H9 (cell line): ENCODE measurements at places on chromosomes 5 and 9. TPM values are rescaled to one million over a fixed set of nuclear protein-coding genes. Genes with fewer than 3 reads are reported as not detected.
A peak's percentile ranks its signal among the peaks of the same experiment; 100 is the strongest.

DNA sequence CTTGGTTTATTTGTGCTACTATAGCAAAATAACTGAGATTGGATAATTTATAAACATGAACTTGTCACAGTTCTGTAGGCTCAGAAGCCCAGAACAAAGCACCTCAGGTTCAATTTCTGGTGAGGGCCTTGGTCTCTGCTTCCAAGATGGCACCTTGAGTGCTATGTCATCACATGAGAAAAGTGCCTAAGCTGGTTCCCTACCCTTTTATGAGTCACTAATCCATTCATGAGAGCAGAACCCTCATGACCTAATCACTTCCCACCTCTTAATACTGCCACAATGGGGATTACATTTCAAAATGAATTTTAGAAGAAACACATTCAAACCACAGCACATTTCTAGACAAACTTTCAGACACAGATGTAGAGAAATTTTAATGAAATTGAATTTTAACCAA lies 98.2 kb upstream of the PRSS3 start:
- no peak overlapping the region for H3K4me3 ChIP-seq
- DNase-seq: no peak
- no peak overlapping the region for H3K27ac ChIP-seq
- no peaks in the 10 kb centered on the region; the same call in 1 of the 2 replicates for H3K4me1 ChIP-seq
- no peaks in the 10 kb centered on the region for H3K27me3 ChIP-seq

DNA sequence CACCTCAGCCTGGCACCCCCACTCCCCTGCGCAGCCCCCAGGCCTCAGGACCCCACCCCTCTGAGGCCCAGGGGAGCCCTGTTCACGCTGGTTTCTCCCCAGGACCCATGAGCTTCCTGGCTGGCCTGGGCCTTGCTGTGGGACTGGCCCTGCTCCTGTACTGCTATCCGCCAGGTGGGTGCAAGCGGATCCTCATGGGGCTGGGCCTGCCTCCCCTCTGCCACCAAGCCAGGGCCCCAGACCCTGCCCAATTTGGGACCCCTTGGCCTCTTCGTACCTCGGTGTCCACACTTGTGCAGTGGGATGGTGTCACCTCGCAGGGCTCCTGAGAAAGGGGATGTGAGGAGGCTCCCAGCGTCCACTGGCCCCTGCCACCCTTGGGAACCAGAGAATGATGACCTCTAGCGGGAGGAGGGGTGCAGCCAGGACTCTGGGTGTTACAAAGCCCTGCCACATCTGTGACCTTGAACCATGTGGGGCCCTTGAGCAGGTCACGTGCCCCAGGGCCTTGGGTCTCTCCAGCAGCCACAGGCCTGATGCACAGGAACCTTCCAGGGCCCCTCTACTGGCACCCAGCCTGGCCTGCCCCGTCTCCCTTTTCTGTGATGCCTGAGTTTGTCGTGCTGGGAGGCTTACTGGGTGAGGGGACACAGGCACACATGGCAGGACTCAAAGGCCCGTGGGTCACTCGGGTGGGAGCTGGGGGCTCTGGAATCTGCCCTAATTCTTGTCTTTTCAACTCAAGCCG lies 16.3 kb downstream of the CARD19 start:
- DNase-seq: no peak
- no peaks in the 10 kb centered on the region for H3K4me1 ChIP-seq
- H3K27ac ChIP-seq: no peak overlapping the region
- no peaks in the 10 kb centered on the region for H3K27me3 ChIP-seq

The PAEP gene
- total RNA-seq: not detected in 2 replicates

The IL9 gene
- total RNA-seq: not detected in 2 replicates

The SLC36A3 gene
- total RNA-seq: not detected in 2 replicates

GRCh38 chr5:33401482-33402390 lies 39.0 kb upstream of the TARS1 start:
- no peak for DNase-seq
- H3K4me3 ChIP-seq: no peak overlapping the region
- no peaks in the 10 kb centered on the region for H3K36me3 ChIP-seq

- no peaks in the 10 kb centered on the region for H3K36me3 ChIP-seq
- H3K4me3 ChIP-seq: no peak overlapping the region
- H3K4me1 ChIP-seq: no peaks in the 10 kb centered on the region
Measured at GRCh38 chr9:11235061-11235460, 622.3 kb upstream of the PTPRD start.

The BTNL9 gene
- total RNA-seq: 0.88 and 0.96 TPM in 2 replicates

The CORO2A gene
- total RNA-seq: 15.5 and 15.8 TPM in 2 replicates

The SPINK13 gene
- total RNA-seq: not detected in 2 replicates

The GLRA1 gene
- not detected in 2 replicates for total RNA-seq

- H3K27ac ChIP-seq: no peak overlapping the region
- no peak overlapping the region for H3K4me3 ChIP-seq
- no peaks in the 10 kb centered on the region for H3K36me3 ChIP-seq
- no peaks in the 10 kb centered on the region for H3K4me1 ChIP-seq
- no peak for DNase-seq
Measured at GRCh38 chr5:169886033-169886432, 94.3 kb downstream of the INSYN2B start.

The CTSV gene
- total RNA-seq: 82.2 and 85.5 TPM in 2 replicates

The TEK gene
- total RNA-seq: 1.6 and 1.8 TPM in 2 replicates

DNA sequence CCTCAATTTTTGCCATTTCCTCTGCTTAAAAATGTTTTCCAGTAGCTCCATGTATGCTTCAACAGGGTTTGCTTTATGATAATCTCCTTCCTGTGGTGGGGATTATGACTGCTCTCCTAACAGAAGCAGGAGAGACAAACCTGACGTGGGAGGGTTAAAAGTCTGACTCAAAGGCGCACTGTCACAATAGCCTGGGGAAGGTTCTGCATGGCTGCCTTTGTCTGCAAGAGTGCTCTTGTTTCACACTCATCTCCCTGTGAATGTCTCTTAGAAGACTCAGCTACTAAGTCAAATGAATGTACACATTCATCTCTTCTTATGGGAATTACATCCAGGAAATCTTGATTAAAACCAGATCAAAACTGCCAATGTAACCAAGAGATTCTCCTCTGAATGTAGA lies 90.9 kb upstream of the MTAP start:
- no peak overlapping the region for H3K4me3 ChIP-seq
- H3K4me1 ChIP-seq: no peaks in the 10 kb centered on the region
- DNase-seq: peak; percentile 30
- no peak overlapping the region for H3K27ac ChIP-seq

- DNase-seq: peak; percentile 85
- 0 out of 2 replicates have a peak, but pooled peaks cover 4% of the 10 kb centered on the region for H3K4me1 ChIP-seq
- H3K27me3 ChIP-seq: no peaks in the 10 kb centered on the region
- peak within 1 kb of the TSS; percentile 96 for H3K4me3 ChIP-seq
- H3K36me3 ChIP-seq: peaks cover 20% of the 10 kb centered on the region
- H3K27ac ChIP-seq: no peak within 1 kb of the TSS
Measured at GRCh38 chr5:9545992-9546851, at the start of gene SEMA5A. SEMA5A (minus strand) TSS chr5:9546075; CDS start chr5:9379946, 166,129 bp downstream.
